ENCODE measurements at places on chromosomes 4 and X.

- no peak for DNase-seq
Measured at GRCh38 chr4:3607690-3608552, 75.7 kb upstream of the LRPAP1 start.

GRCh38 chr4:30553706-30554105, 166.5 kb upstream of the PCDH7 start:
- no peak for DNase-seq

GRCh38 chr4:164761241-164761640, 7.3 kb downstream of the SMIM31 start:
- DNase-seq = no peak

DNA sequence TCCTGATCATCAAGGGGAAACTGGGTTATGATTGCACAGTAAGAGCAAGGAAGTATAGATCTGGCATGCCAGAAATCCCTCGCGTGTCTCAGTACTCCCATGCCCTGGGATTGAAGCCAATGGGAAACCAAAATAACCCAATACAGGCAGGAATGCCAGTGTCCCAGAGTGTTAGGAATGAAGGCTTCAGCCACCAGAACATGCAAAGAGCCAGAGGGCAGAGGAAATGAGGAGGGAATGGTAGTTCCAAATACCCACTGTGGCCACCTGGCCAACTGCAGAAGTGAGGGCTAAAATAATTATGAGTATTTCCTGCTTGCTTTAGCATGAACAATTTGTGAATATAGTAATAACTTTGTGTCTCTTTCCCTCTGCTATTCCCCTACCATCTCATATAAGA, 12.2 kb downstream of the MTNR1A start:
- DNase-seq = no peak

DNA sequence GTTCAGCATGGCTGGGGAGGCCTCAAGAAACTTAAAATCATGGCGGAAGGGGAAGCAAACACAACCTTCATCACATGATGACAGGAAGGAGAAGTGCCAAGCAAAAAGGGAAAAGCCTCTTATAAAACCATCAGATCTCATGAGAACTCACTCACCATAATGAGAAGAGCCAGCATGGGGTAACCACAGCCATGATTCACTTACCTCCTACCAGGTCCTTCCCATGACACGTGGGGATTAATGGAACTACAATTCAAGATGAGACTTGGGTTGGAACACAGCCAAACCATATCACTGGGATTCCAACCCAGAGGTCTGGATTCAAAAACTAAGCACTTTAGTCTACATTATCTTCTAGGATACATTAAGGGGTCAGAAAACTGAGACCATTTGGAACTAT, 609.6 kb upstream of the SPANXN1 start:
- DNase-seq = no peak

- no peak for DNase-seq
Measured at GRCh38 chrX:29555465-29556091, 659.8 kb upstream of the MAGEB2 start.

DNA sequence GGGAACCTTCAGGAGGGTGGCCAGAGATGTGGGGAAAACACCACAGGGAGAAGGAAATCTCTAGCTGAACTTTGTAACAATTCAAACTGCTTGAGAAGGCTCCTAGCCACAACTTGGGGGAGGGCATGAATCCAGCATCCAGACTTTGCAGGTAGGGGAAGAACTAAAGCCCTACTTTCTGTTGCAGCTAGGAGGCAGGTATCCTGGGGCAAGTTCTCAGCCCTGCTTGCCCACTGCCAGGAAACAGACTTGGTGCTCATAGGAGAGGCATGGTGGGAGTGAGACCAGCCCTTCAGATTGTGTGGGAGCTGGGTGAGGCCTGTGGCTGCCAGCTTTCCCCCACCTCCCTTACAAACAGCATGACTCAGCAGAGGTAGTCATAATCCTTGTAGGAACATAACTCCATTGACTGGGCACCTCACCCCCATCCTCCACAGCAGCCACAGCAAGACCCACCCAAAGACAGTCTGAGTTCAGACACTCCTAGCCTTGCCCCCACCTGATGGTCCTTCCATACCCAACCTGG, 209.5 kb upstream of the CPEB2 start:
- DNase-seq = no peak

GRCh38 chr4:109930464-109930863, 17.8 kb downstream of the EGF start:
- no peak for DNase-seq

- DNase-seq = no peak
Measured at GRCh38 chr4:42498040-42498439, 100.8 kb downstream of the SHISA3 start.

DNA sequence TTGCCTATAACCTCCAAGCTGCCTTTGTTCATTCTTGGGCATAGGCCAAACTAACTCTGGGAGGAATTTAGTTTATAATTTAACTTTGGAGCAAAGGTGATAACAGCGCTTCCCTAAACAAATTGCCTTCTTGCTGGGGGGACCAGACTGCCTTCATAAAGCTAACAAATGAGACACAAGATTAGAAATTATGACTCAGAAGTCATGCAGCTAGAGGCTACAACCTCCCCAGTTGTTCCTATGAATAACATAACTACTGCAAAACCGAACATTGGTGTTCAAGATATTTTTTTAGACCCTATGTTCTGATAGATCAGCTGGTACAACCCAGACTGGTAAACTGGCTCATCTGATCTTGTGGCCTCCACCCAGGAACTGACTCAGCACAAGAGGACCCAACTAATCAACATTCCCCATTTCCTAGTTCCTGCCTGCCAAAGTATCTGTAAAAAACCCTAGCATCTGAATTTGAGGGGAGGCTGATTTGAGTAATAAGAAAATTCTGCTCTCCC, 22.0 kb upstream of the TMPRSS11B start:
- DNase-seq = no peak

DNA sequence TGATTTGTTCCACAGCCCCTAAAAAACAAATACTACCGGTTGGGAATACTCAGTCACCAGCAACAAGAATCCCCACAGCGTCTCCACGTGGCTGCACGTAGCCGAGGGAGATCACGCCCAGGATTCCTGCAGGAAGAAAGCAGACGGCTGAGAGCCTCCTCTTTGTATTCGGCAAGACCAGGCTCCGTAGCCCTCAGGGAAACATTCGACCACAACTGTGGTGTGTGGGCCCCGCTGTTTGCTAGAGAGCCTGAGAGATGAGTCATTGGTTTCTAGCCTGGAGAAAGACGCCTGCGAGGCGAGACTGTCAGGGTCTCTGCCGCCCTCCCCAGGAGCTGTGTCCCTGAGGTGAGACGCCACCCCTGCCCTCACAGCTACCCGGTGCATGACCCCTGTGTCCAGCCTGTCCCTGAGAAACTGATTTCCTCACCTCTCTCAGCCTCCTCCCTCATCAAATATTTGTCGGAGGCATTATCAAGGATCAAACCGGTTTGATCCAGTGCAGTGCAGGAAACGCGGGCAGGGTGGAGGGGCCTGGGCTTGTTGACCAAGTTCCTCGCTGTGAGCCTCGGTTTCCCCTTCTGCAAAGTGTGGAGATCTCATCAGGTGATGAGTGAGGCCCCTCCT, 4.7 kb upstream of the S100P start:
- peak; percentile 68 for DNase-seq

DNA sequence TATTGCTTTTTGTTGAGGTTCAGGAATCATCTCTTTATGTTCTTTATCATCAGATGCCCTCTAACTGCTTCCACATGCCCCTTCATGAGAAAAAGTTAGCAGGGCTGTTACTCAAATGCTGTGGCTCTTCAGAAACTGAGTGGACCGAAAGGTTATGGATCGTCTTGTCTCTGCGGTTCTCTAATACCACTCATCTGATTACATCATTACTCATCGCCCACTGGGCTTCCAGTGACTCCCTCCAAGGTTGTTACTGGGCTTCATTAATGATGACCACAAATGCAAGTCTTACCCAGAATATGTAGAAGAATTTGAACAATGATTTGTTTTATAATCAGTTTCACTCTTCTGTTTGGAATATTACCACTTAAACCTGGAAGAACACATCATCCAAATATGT, 67.7 kb downstream of the RWDD4 start:
- DNase-seq = peak; percentile 23

DNA sequence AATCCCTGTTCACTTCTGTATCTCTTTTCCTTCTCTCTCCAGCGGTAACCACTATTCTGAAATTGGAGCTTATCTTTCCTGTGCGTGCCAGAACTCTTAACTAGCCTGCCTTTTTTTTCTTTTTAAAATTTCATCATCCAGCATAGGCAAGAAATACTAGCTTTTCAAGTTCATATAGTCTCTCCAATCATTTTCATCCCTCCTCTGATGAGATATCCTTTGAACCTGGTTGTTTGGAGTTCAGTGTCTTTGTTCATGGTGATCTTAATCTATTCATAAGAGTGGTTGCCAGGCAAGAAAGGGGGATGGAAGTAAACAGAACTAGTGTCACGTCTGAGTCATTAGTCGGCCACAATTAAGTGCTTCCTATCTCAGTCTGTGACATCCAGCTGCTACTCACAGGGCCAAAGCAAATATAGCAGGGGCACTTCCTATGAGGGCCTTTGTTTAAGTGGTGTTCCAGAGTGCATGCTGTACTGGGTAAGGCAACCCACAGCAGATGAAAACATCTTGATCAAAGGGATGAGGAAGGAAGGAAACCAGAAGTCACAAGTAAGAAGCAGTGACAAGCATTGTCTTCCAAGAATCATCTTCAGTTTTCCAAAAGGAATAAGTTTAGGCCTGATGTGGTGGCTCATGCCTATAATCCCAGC, 56.4 kb upstream of the XIAP start:
- peak; percentile 53 for DNase-seq

- DNase-seq = no peak
Measured at GRCh38 chr4:71832049-71832448, 48.2 kb upstream of the GC start.

- no peak for DNase-seq
Measured at GRCh38 chr4:94372991-94373390, 30.4 kb upstream of the HPGDS start.

DNA sequence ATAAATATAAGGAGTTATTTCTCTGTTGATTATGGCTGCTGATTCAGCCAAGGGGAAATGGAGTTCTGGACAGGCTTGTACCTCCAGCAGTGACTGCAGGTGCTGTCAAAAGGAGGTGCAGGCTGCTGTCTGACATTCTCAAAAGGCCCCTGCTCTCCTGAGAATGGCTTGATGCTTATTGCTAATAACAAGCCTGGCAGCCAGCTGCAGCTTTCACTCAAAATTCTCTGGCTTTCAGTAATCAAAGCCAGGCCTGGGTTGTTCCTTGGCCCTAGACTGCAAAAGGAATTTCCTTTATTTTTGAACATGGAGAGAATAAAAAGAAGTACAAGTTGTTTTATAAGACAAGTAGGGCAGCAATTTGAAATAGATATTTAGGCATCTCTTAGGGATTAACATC, 575.9 kb downstream of the MID1IP1 start:
- no peak for DNase-seq

DNA sequence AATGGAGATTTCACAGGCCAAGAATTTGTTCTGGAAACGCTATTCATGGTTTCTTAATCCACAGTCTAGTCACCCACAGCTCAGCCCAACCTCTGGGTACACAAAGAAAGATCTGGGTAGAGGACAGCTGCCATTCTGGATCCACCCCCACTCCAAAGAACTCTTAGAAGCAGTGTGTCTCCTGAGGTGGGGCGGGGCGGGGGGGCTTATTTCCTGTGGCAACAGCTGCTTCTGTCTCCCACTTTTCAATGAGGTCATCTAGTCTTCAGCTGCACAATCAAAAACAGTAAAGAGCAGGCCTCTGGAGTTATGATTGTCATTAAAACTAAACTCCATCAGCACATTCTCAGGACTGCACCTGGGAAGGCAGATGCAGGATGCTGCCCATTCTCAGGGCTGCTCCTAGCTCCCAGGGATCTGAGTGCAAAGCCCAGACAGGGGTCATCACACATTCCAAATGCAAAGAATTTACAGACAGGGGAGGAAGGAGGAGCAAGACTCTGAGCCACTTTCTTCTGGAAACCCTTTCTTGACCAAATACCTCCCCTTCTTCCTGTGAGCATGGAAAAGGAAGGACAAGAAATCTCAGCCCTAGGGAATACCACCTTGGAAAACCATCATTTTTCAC, 207.3 kb downstream of the HS6ST2 start:
- DNase-seq = no peak

DNA sequence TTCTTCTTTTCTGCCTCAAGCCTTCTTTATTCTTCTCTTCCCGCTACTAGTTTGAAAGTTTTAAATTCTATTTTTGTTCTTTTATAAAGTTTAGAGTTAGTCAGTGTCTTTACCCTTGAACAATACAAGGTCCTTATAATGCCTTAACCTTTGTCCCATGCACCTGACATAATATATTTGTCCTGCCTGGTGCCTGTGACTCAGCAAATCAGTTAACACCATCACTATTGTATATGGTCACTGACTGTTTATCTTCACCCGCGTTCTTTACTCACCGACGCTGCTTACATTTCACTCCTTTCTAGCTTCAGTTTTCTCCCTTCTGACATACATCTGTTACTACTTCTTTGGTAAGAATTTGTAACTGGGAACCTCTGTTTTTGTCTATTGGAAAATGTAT, 5.7 kb downstream of the SMIM20 start:
- DNase-seq = no peak

- no peak for DNase-seq
Measured at GRCh38 chrX:74911494-74911893, 13.8 kb downstream of the NEXMIF start.

DNA sequence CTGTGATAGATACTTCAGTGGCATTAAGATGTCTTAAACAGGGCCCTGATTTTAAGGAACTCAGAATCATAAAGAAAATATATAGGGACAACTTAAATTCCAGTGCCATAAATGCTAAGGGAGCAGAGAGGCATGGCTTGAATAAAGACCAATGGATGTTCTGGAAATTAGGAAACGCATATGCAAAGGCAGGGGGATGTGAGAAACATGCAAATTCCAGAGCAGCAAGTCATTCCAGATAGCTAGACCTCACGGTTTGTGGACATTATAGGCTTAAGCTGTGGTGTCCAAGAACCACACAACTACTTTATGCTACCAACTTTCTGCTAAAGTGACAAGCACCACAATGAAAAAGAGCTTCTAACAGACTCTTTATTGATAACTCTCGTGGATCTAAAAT, 132.6 kb upstream of the ANK2 start:
- no peak for DNase-seq

DNA sequence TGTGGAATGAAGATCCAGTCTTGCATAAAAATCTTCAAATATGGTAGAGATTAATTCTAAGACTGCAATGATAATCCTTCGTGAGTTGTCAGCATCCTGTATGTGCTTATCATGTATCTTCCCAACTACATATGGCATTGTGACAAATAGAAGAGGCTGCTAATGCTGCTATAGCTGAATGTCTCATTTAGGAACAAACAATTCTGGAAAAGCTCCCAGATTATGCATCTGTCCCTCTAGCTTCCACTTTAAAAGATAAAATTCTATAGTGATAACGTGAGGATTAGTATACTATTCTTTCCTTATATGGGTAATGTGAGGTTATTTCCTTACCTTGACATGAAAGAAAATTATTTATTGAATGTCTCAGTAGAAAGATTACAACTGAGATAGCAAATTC, 930.9 kb downstream of the DMD start:
- DNase-seq = no peak
